ENCODE measurements at places on chromosomes 4 and X.
A peak's percentile ranks its signal among the peaks of the same experiment; 100 is the strongest.

DNA sequence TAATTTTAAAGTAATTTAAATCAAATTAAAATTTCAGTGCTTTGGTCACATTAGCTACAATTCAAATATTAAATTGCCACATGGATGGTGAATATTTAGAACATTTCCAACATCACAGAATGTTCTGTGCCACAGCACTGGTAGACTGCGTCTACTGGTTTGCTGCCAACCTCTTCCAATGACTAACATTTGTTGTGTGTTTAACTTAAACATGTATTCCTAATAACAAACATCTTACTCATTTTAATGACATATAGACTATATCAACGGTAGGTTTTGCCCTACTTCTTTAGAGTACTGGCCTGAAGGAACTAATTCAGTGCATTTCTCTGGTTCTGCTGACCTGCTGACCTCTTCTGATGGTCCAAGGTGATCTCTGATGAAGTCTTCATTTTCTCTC, 157.6 kb downstream of the DCK start:
- no peak for DNase-seq

- DNase-seq = no peak
Observed at GRCh38 chrX:70424801-70425200, 1.7 kb downstream of the GDPD2 start.

DNA sequence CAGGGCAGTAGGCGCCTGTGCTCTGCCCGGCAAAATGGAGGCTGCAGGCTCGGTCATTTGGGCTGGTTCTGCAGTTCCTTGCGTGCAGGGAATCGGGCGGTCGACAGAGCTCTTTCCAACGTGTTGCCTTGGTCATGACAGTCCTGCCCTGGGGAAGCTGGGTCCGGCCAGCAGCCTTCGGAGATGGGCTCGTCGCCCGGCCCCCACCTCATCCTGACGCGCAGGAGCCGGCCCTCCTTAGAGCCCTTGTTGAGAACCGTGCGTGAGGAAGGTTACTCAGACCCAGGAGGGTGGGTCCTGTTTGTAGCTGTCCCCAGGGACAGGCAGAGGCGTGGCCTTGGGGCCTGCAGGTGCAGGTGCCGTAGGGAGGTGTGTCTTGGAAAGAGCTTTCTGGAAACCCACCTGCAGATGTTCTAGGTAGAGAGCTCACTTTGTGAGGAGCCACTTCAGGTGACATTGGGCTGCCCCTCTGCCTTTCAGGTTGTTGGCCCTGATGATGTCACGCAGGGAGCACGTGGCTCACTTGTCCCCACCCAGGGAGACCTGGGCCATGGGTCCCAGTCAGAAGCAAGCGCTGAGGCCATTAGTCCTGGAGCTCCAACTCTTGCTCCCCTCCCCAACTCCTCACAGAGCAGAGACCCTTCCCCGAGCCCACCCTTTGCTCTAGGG, 15.2 kb upstream of the HGFAC start:
- no peak for DNase-seq

GRCh38 chrX:53715346-53715924, 28.9 kb upstream of the HUWE1 start:
- DNase-seq = no peak

DNA sequence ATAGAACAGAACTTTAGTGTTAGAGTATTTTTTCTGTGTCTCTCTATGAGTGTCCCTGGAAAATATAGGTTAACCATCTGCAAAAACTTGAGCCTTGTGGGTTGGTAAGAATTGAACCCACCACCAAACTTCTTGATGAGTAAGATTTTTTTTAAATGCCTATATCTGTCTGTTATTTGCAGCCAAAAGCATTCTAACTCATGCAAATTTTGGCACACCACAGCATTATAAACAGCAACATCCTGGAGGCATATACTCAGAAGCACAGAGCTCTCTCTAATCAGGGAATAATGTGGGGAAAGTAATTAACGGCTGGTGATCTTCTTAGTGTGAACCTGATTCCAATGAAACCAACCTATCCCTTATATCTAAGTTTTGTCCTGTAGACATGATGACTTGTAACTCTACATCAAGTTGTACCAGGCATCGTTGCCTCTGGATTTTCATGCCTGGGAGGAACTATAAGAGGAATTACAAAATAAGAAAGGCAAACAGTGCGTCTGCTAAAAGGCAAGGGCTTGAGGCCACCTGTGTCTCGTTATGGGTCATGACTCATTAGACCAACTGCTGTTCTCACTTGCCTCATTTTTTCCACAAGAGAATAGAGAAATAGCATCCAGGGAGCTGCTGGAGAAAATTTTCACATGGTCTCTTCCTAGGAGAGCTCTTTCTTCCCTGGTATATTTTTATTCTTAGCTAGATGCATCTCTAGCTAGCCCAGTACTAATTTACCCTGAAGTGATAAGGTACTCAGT, 202.4 kb downstream of the CHIC2 start:
- no peak for DNase-seq

GRCh38 chr4:30802622-30803323, 82.6 kb downstream of the PCDH7 start:
- no peak for DNase-seq

DNA sequence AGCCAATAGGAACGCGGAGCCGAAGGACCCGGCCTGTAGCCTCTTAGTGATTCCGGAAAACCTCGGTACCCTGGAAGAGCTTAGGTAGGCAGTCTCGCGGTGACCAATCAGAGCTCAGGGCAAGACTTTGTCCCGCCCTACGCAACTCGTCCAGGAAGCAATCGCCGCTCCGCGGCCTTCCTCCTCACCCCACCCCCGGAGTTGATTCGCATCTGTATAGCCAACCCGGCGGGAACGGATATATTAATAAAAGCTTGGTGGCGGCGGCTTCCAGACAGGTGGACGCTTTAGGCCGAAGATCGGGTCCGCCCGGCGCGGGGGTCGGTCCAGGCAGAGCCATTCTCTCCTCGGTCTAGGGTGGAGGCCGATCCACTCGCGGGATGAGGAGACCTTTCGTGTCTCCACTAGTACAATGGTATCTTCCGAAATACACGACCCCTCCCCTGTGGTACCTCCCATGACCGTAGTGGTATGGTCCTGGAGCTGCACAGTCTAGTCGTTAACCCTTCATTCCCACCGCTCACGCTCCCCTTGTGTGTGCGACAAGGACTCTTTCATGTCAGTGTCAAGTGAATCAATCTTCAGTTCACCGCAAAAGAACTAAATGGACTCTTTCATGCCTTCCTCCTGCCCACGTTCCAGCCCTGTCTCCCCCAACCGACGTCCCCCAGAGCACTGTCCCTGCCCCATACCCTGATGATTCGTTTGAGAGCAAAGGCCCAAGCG, 24.2 kb upstream of the GLOD5 start:
- peak; percentile 89 for DNase-seq

- DNase-seq = no peak
Observed at GRCh38 chr4:186653969-186654368, 69.7 kb downstream of the FAT1 start.

DNA sequence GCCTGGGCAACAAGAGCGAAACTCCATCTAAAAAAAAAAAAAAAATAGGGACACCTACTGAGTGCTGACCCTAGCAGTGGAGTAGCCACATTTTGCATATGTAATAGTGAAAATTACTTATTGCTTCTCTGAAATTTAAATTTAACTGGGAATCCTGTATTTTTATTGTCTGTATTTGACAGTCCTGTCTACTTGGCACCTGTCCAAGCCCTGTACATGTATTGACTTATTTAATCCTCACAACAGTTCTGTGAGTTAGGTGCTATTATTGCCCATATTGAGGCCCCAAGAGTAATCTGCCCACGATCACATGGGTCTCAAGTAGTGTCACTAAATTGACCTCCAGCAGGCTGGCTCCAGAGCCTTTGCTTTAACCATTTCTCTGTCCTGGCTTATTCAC, 81.6 kb downstream of the WDR19 start:
- no peak for DNase-seq

DNA sequence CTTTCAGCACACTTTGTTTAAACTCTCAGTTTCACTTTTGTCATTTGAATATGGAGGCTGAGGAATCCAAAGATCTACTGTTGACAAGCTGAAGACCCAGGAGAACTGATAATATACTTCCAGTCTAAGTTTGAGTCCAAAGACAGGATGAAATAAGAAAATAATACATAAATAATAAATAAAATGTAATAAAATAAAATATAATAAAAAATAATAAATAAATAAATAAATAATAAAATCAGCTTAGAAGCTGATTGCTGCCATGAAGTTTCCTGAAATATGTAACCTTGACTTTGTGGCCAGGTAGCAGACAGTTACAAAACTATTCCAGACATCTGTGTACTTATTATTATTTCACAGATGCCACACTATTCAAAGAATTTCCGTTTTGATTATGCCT, 55.0 kb downstream of the NPY2R start:
- DNase-seq = no peak

DNA sequence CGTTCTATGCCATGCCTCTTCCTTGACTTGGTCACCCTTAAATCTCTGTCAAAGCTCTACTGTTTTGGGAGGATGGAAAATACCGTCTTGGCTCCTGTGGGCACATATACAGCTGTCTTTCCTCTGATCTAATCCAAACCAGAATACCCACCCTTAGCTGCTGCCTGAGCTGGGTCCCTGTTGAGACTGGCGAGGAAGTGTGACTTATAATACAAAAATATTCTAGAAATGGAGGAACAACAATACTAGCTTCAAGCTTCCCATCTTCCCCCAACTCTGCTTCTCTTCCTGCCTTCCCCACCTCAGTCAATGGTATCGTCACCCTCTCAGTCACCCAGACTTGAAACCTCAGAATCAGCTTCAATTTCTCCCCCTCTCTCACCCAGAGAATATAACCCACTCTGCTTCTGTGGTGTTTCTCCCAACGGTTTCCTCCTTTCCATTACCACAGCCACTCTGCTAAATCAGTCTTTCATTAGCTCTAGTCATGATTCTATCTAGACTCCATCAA, 599 bp upstream of the IL2RG start:
- no peak for DNase-seq

DNA sequence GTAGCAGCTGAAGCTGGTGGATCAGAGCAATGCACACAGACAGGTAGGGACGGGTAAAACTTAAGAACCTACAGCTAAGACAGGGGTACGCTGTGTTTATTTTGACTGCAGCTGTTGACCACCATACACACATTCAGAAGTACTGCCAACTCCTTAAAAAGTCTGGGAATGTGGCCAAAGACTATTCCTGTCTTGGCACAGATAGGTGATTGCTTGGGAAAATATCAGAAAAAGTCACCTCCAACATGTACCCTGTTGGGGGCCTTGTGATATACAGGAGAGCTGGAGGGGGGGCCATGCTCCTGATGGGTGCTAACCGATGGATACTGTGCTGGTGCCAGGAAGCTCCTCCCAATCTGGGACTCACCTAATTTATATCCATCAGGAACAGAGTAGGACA, 121.2 kb downstream of the VCX2 start:
- no peak for DNase-seq

GRCh38 chr4:125168531-125168930, 146.2 kb upstream of the FAT4 start:
- DNase-seq = no peak

- no peak for DNase-seq
Observed at GRCh38 chr4:304969-305680, at the start of gene ZNF732. ZNF732 (minus strand) TSS chr4:305474; CDS start chr4:305310, 164 bp downstream.

GRCh38 chr4:146359771-146360170, 145.4 kb downstream of the REELD1 start:
- DNase-seq = no peak

- peak; percentile 47 for DNase-seq
Observed at GRCh38 chrX:65926095-65927019, 113.5 kb downstream of the VSIG4 start.

- no peak for DNase-seq
Observed at GRCh38 chr4:121227341-121227792, 63.2 kb upstream of the TNIP3 start.

DNA sequence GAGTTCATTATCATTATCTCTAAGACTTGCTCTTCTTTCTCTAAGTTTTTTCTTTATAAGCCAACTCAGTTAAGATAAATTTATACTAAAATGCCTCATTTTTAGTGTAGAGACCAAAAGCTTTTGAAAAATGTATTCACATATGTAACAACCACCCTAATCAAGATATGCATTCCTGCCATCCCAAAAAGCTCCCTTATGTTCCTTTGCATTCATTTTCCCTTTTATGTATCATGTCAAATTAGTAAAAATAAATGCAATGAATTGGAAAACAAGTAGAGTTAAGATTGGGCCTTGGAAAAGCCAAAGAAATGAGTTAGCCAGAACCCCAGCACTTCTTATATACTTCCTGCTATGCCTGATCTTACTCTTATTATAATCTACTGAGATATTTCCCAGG, 62.2 kb downstream of the NPY2R start:
- no peak for DNase-seq
